ENCODE measurements at places on chromosomes 2 and 18. TPM values are rescaled to one million over a fixed set of nuclear protein-coding genes. Genes with fewer than 3 reads are reported as not detected.
A peak's percentile ranks its signal among the peaks of the same experiment; 100 is the strongest.

DNA sequence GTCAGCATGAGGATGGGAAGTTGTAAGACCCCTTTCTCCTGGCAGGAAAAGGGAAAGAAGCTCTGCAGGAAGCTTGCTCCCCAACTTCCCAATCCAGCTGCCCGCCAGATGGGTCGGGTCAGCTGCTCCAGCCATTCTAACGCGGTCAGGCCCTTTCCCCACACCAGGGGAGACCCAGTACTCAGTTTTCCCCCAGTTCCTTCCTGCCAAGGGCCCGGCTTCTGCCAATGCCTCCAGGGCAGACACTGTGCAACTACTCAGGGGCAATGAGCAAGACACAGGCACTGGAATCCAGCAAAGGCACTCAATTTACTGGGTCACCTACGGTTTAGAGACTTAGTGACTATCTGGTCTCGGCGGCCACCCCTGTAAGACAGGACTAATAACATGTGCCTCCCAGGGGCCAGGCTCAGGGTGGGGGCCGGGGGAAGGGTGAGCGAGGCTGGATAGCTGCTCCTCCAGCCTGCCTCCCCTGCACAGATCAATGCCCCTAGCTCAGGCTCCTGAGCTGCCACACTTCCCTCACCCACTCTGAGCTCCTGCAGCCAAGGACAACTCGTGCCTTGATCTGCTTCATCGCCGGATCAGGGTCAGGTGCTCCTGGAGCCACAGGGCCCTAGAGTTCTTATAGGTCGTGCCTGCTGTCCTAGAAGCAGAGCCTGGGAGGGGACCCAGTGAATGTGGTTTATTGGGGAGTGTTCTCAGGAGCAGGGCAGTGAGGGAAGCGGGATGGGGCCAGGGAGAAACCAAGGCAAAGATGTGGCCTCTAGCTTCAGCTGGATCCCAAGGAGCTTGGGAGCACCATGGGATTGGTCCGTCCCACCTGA lies 171.1 kb downstream of the ZFP36L2 start:
- H3K36me3 ChIP-seq: no peaks in the 10 kb centered on the region
- H3K27me3 ChIP-seq: no peaks in the 10 kb centered on the region
- H3K4me1 ChIP-seq: peaks cover 20% of the 10 kb centered on the region
- H3K27ac ChIP-seq: no peak overlapping the region

The RGPD4 gene
- not detected for polyA plus RNA-seq

- no peaks in the 10 kb centered on the region for H3K27me3 ChIP-seq
- peaks cover 34% of the 10 kb centered on the region for H3K4me1 ChIP-seq
- peaks cover 31% of the 10 kb centered on the region for H3K36me3 ChIP-seq
- H3K27ac ChIP-seq: no peak overlapping the region
- H3K4me3 ChIP-seq: no peak overlapping the region
- peak; percentile 59 for DNase-seq
Observed at GRCh38 chr18:9117980-9118841, 15.7 kb downstream of the NDUFV2 start.

The C2orf80 gene
- not detected for polyA plus RNA-seq
